ENCODE measurements at places on chromosomes 4 and X.

DNA sequence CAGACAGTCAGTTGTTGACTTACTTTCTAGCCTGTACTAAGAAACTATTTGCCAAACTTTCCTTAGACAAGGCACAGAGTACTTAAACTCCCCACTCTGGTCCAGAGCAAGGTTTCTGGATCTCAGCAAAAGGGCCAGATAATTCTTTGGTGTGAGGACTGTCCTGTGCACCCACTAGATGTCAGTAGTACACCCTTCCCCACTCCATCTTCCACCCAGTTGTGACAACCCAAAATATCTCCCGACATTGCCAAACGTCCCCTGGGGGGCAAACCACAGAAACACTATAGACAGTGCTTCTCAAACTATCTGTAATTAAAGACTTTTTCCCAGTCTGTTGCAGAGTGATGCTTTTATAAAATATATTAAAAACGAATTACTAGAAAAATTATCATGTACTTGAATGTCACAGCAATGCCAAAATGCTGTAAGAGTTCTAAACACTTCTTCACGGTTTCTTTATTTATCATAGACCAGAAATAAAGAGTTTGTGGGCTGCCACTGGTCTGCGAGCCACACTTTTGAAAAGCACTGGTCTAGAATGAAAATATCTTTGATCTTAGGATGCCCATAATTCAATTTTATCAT is 203.5 kb downstream of the PRDM5 start:
- DNase-seq, result peak; percentile 15

DNA sequence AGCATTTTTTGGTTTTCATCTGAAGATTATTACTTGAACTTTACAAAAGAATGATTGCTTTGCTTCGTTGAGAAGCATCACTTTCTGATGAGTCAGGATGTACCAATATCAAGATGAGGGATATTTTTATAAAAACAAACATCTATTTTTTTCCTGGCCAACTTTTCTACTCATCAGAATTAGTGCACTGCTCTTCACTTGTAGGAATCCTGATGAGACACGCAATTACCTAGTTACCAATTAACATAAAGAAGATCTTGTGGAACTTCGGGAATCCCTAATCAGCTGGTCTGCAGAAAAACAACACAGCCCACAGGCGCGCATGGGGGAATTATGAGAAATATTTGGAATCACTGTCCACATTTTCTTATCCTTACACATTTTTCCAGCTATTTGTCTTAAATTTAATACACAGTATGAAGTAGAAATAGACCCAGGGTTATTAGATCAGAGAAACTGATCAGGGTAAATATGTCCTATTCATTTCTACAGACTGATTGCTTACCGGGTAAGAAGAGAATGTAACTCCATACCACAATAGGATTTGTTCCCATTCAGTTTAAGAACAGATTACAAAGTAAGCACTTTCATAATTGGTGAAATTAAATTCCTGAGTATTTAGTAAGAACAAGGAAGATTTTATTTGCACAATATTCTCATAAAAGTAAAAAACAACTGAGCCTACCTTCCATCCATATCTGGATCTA is 50.9 kb downstream of the MFAP3L start:
- no peak for DNase-seq

DNA sequence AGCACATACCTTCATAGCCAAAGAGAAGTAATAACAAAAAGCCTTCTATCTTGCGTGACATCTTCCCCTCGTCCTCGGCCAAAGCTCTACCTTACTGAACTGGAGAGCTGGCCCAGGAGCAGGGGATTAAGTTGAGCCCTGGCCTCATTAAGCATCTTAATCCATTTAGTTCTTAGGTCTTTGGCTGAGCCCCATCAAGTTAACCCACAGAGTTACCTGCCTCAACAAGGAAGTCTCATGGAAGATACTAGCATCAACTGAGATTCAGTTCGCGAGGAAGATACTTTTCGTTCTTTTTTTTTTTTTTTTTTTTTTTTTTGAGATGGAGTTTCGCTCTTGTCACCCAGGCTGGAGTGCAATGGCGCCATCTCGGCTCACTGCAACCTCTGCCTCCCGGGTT is at the start of gene RS1:
TSS of gene RS1 (minus strand) at position 101 of the 400 bp plus-strand sequence. CDS start at position 61, 40 bp downstream.
- no peak for DNase-seq

- DNase-seq, result no peak
These were observed 51.6 kb upstream of the HTR2C start for GRCh38 chrX:114532111-114532805.

DNA sequence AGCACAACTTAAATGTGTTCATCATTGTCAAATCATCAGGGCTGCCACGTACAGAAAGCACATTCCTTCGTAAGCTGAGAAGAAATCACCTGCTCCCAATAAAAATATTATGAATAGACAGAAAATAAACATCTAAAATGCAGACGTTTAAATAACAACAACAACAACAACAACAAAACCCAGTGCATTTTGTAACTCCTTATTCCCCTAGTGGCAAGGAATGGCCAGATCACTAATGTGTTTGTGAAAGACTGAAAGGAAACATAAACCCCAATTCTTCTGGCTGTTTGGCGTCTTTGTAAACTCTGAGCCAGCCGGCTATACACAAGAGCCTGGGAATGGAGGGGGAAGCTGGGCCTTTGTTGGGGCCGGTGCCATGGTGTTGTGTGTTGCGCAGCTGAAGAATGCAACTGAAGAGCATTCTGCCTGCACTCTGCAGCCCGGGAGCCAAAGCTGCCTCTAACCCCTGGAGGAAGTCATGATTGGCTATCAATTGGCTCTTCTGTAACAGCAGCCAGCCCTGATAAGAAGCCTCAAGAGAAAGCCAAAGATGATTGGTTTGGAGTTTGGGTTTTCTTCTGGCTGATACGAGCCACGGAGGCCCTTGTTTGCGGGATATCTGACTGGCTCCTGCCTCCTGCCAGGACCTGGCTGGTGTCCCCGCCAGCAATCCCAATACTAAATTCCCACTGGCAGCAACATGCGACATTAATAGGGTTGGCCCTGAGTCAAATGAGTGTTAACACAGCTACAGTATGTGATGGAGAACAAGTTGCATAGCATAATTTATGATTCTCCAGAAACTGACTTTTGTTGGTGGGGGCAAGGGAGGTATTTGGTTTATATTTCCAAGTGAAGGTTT is 89.7 kb upstream of the TFDP3 start:
- no peak for DNase-seq

- DNase-seq, result no peak
These were observed 203.5 kb upstream of the DIPK2B start for GRCh38 chrX:45404206-45404605.

Data from non-pigmented ciliary epithelial cell (primary cell).